NAMALWA (cell line): ENCODE measurements at places on chromosomes 1 and 21.

DNA sequence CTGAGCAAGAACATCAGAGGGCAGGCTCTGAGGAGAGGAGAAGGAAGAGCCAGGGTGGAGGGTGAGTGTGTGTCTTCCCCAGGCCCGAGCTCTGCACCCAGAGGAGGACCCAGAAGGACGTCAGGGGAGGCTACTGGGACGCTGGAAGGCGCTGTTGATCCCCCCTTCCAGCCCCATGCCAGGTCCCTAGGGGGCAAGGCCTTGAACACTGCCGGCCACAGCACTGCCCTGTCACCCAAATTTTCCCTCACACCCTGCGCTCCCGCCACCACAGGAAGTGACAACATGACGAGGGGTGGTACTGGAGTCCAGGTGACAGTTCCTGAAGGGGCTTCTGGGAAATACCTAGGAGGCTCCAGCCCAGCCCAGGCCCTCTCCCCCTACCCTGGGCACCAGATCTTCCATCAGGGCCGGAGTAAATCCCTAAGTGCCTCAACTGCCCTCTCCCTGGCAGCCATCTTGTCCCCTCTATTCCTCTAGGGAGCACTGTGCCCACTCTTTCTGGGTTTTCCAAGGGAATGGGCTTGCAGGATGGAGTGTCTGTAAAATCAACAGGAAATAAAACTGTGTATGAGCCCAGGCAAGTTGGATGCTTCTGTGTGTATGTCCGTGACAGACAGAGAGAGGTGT is 17.1 kb downstream of the BCAN start:
- no peak for DNase-seq

GRCh38 chr1:150362721-150363425 is 1.1 kb upstream of the RPRD2 start:
- DNase-seq: no peak

DNA sequence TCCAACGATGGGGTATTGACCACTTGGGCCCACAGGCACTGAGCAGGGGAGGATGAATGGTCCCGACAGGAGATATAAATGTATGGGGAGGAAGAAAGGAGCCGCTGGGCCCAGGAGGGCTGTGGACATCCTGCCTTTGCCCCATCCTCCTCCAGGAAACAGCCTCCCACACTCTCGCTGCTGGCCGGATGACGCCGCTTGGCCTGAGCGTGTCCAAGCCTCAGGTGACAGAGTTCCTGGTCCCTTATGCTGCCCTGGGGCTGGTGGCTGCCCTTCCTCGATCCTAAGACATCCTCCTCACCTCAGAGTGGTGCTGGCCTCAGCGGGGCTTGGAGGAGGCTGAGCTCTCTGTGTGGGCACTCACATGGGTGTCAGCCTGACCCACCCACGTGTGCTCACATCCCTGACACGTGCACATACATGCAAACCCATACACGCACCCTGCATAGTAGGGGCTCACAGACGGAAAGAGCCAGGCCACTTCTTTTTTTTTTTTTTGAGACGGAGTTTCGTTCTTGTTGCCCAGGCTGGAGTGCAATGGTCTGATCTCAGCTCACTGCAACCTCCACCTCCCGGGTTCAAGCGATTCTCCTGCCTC is 5.9 kb upstream of the SERINC2 start:
- no peak for DNase-seq

DNA sequence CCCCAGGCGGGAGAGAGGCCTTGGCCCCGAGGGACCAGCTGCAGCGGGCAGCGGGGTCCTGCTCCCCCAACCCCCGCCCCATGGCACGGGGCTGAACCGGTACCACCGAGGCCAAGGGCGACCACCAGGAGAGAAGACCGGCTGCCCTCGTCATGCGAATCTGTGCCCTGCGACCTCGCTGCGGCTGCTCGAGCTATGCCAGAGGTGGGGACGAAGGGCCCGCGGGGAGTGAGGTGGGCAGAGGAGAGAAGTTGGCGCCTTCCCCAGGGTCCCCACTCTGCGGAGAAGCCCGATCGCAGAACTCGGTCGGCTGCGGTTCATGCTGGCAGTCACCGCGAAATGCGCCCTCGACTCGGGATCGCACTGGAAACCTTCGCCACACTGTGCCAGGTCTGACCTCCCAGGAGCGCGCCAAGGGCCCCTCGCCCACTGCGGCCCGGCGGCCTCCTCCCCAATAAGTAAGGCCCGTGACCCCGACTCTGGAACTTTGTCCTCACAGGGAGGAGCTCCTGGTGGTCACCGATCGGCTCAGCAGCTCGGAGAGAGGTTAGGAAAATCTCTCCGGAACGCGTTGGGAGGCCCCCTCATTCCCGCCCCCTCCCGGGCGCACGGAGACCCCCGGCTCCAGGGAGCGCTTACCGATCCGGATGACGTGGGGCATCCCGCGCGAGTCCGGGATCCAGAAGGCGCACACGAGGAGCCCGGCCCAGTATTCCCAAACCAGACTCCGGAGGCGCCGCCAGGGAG is 787 bp downstream of the GRIK3 start:
- DNase-seq: no peak

DNA sequence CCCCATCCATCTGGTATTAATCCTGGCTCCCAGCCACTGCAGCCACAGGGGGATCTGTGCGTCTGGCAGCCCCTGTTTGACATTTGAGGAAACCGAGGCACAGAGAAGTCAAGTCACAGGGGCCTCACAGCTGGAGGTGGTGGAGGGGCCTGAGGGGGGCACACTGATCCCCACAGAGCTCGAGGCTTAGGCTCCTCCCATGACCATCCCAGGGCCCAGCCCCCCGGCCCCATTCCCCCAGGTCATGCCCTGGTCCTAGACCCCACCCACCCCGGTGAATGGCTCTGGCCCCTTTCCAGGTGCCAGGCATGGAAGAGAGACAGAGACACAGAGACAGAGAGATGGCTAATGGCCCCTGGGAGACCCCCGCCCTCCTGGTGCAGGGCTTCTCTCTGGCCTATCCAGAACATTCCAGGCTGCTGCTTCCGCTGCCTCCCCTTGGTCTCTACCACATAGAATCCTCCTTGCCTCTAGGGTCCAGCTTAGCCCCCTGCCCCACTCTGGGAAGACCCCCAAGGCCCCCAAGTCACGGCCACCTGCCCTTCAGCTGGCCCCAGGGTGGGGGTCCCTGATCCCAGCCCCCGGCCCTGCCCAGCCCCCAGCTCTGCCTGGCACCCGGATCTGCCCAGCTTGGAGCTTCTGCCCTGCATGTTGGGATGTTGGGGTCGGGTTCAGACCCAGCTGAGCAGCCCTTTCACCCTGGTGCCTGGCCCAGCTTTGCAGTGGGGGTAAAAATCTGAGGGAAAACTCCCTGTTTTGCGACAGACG is 29.2 kb upstream of the LRRC3 start:
- DNase-seq: no peak

DNA sequence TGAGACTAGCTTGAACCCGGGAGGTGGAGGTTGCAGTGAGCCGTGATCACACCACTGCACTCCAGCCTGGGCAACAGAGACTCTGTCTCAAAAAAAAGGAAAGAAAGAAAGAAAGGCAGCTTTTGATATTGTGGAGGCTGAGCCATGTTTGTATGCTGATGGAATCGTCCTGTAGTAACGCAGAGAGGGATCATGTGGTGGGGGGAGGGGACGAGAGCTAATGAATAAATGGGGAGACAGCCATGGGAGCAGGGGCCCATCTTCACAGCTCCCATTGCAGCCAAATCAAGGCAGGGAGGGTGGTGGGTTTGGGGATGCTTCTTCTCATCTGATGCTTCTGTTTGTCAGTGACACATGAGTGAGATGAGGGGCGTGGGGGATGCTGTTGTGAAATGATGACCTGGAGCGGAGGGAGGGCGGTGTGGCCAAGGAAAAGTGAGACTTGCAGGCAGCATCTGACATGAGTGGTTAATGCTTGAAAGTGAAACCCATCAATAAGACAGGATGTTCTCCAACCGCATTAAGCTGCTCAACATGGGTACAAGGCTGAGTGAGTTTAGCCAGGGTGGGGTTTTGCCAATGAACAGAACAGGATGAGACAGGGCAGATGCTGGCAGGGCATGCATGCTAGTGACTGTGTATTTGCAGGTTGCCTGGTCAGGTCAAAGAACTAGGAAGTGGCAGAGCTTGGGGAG is 16.7 kb downstream of the SPATA21 start:
- peak; percentile 60 for DNase-seq

DNA sequence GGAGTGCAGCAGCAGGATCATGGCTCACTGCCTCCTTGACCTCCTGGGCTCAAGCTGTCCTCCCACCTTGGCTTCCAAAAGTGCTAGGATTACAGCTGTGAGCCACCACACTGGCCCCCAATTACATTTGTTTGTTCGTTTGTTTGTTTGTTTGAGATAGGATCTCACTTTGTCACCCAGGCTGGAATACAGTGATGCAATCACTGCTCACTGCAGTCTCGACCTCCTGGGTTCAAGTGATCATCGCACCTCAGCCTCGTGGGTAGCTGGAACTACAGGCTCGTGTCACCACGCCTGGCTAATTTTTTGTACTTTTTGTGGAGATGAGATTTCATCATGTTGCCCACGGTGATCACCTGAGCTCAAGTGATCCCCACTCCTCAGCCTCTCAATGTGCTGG is 2.0 kb upstream of the VPS72 start:
- DNase-seq: no peak

DNA sequence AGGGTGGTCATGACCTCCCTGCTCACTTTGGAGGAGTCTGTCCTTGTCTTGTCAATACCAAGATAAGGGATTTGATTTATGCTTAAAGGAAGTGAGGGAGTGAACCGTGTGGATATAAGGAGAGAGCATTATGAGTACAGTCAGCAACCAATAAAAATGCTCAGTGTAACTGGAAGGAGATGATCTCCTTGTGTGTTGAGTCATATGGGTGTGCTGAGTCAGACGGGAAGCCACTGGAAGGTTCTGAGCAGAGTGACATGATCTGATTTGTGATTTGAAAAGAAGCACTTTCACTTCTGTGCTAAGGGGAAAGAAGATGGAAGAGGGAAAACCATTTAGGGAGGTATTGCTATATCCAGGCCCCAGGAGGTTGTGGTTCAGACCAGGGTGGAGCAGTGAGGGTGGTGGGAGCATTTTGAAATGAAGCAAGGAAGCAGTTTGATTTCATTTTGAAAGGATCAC is 2.5 kb upstream of the BCL10 start:
- DNase-seq: no peak

GRCh38 chr1:118717893-118718292 is 270.2 kb downstream of the TBX15 start:
- no peak for DNase-seq

- no peak for DNase-seq
Measured at GRCh38 chr1:93022580-93022979, 56.5 kb upstream of the MTF2 start.

DNA sequence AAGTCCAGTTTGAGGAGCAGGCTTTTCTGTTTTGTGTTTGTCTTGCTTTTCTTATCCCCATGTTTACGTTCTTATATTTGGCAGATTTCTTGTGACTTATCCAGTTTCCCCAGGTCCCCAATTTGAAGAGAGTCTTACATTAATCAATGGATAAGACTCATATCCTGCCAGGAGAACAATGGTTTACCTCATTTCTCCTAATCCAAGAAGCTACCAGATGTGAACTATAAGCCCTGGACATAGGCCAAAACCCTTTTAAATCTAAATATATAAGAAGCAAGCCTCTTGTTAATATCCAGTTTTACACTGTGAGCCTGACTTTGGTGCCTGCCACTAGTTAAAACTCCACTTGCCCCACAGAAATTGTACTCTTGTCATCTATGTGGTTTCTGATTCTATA is 15.1 kb upstream of the COP1 start:
- no peak for DNase-seq

DNA sequence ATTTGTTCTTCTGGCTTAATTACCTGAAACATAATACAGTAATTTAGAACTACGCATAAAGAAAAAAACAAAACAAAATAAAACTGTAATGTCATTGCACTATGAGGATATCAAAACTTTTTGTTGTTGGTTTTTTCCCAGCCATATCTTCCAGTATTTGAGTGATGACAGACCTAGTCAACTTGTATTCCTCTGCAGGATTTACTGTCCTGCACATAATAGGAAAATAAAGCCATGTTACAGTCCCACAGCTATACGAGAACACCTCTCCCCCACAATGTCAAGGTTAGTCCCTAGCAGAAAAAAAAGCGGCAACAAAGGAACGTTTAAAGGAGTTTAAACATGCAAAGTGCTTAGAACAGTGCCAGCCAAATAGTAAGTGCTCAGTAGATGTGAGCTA is 55.3 kb upstream of the PRDX6 start:
- no peak for DNase-seq

GRCh38 chr1:234683861-234684632 is 74.1 kb upstream of the IRF2BP2 start:
- no peak for DNase-seq

GRCh38 chr1:52748119-52748518 is 21.9 kb downstream of the ZYG11B start:
- peak; percentile 25 for DNase-seq

GRCh38 chr1:98690576-98690975 is 29.1 kb downstream of the SNX7 start:
- no peak for DNase-seq

DNA sequence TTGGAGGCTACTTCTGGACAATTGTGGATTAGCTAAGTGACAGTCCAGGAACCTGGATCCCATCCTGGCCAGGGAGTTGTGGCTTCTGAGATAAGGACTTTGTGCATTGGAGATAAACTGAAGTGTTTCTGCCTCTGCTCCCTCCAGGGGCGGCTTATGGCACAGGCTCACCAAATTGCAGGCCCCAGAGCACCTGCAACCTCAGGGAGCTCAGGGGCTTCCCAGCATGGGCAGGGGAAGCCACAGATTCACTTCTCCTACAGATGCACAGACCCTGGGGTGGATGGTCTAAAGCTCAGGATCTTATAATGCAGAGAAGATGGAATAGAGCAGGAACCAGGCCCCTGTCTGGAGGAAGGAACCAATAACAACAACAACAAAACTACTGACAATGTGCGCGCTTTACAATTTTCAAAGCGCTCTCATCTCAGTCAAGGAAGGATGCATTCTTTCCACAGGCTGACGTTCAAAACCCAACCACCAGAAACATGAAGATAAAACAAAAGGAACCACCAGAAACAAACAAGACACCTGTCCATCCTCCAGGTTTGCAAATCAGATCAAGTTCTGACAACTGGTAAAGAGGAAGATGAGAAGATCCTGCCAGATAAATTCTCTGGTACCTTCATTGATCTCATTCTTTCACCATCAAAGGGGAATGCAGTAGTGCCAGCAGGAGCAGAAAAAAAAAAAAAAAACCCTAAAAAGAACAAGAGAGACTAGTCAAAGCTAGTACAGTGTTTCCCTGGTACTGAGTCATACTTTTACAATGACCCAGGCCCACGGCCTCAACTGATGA is 121.0 kb upstream of the IRF2BP2 start:
- peak; percentile 37 for DNase-seq

DNA sequence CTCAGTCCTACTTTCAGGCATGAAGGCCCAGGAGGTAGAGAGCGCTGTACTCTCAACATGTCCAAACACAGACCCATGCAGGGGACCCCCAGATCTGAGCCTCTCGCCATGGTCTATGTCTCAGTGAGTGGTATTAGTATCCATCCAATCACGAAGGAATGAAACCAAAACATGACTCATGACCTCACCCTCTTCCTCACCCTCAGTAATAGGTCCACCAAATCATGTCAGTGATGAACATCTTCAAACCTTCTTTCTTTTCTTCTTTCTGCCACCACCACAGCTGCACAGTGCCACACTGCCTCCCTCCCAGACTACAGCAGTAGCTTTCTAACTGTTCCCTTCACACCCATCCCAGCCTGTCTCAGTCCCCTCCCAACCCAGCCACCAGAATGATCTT is 16.8 kb downstream of the C1orf116 start:
- DNase-seq: no peak

- DNase-seq: peak; percentile 94
Measured at GRCh38 chr1:183633676-183634343, 1.8 kb downstream of the ARPC5 start.

- DNase-seq: no peak
Measured at GRCh38 chr1:247417831-247418230, 1.9 kb downstream of the NLRP3 start.
